Tracheal epithelial cell (primary cell): ENCODE measurements at places on chromosomes 5 and 9. TPM values are rescaled to one million over a fixed set of nuclear protein-coding genes. Genes with fewer than 3 reads are reported as not detected.

Gene SLC36A2
- total RNA-seq, result not detected in 2 replicates

Gene NUTM2F
- not detected in 2 replicates for total RNA-seq

Gene SLIT3
- total RNA-seq, result 1.3 and 2.7 TPM in 2 replicates

Gene CCNJL
- total RNA-seq, result 1.5 and 4.8 TPM in 2 replicates

Gene DNM1
- 2.8 and 6.5 TPM in 2 replicates for total RNA-seq

Gene RAD17
- 18.8 and 20.0 TPM in 2 replicates for total RNA-seq

Gene NOXA1
- total RNA-seq, result 1.9 and 2.2 TPM in 2 replicates

Gene CNTFR
- total RNA-seq, result not detected in 2 replicates
